ENCODE measurements at places on chromosomes 3 and 15.

DNA sequence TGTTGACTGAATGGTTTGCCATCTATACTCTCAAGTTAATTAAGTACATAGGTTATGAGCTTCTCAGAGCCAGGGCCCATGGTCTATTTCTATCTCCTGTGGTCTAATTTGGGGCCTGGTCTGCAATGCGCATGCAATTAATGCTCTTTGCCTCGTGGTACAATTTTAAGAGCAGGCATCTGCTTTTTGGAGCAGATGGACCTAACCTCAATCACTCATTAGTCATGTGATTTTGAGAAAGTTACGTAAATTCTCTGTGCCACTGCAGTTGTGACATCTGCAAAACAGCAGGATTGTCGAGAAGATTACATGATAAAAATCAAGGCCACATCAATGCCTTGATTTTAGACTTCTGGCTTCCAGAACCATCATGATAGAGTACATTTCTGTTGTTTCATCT lies 543.7 kb upstream of the ADAMTS9 start:
- no peak for DNase-seq

GRCh38 chr15:71634820-71635560 lies 175.4 kb upstream of the NR2E3 start:
- DNase-seq: no peak

GRCh38 chr3:134473868-134474546 lies 11.8 kb downstream of the ANAPC13 start:
- peak; percentile 41 for DNase-seq

GRCh38 chr3:147906285-147906684 lies 497.1 kb downstream of the ZIC1 start:
- DNase-seq: no peak

DNA sequence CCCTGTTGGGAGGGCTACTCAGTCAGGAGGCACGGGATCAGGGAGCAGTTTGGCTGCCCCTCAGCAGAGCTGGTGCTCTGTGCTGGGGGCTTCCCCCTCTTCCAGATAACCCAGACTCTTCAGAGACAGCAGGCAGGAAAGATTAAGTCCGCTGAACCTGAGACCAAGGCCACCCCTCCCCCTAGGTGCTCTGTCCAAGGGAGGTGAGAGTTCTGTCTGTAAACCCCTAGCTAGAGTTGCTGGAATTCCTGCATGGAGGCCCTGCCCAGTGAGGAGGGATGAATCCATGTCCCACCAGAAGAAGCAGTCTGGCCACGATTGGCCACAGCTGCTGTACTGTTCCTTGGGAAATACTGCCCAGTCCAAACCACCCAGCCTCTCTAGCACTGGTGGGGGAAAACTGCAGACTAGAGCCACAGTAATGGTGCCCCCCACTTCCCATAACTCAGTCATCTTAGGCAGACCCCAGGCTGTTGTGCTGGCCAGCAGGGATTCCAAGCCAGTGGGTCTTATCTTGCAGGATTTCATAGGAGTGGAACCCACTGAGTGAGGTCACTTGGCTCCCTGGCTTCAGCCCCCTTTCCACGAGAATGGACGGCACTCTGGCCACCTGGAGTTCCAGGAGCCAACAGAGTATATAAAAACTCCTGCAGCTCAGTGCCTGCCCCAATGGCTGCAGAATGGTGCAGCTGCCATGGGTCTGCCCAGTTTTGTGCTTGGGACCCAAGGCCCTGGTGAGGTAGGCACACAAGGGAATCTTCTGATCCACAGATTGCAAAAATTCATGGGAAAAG lies 42.9 kb downstream of the NPAP1 start:
- DNase-seq: no peak

DNA sequence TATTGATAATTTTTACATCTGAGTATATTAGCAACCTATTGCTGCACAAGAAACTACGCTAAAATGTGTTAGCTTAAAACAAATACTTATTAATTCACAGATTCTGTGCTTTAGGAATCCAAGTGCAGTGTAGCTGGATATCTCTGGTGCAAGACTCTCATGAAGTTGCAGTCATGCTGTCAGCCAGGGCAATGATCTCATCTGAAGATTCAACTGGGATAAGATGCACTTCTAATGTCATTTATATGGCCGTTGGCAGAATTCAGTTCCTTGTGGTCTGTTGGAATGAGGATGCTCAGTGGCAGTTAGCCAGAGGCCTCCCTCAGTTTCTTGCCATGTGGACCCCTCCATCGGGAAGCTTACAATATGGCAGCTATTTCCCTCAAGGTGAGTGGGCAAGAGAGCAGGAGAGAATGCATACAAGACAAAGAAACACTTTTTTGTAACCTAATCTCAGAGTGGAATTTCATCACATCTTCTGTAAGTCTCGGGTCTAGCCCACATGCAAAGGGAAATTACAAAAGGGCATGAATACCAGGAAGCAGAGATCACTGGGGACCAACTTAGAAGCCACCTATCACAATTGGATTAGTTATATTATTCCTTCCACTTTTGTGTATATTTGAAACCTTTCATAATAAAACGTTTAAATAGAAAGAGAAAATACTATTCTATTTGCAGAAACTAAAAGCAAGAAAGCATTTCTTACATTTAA lies 61.6 kb downstream of the DPH6 start:
- DNase-seq: no peak

- DNase-seq: no peak
Measured at GRCh38 chr3:70820397-70820796, 508.0 kb upstream of the MDFIC2 start.

DNA sequence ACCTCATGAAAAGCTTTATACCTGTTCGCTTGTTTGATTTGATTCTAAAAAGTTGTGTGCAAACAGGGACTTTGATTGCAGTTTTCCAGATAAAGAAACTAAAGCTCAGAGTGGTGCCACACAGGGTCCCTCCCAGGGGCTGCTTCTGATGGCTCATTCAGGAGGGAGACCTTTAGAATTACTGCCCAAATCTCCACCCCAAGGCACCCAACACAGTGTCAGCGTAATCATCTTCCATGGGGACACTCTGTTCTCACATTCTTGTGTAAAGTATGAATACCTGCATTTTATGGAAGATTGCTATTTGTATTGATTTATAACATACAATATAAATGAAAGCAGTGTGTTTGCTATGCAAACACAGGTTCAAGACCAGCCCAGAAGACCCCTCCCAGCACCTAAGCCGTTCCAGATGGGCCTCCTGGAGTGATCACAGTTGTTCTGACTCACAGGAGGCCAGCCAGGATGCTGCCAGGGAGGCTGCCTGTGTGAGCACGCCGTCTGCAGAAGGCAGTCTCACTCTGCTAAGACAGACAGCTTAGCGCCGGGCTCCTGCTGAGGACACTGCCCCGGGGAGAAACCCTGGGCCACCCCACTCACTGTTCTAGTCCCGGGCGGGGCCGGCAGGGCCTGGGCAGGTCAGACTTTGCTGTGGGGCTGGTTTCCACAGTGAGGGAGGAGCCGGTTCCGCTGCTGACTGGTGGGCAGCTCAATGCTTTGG lies 185.6 kb downstream of the FAM43A start:
- peak; percentile 58 for DNase-seq

DNA sequence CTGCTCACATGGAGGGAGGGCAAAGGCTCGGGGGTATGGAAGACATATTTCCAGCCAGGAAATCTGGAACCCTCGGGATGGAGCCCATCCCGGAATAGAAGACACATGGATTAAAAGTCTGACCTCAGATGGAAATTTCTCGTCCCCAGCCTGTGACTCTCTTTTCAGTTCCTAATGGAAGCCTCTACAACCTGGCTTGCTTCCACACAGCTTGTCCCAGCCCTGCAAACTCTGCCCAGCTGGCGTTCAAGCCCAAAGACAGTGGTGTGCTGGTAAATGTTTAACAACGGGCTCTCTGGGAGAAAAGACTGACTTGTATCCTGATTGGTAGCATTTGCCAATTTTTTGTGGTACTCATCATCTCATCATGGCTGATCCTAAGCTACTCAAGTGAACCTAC lies 35.6 kb upstream of the TLE3 start:
- no peak for DNase-seq

DNA sequence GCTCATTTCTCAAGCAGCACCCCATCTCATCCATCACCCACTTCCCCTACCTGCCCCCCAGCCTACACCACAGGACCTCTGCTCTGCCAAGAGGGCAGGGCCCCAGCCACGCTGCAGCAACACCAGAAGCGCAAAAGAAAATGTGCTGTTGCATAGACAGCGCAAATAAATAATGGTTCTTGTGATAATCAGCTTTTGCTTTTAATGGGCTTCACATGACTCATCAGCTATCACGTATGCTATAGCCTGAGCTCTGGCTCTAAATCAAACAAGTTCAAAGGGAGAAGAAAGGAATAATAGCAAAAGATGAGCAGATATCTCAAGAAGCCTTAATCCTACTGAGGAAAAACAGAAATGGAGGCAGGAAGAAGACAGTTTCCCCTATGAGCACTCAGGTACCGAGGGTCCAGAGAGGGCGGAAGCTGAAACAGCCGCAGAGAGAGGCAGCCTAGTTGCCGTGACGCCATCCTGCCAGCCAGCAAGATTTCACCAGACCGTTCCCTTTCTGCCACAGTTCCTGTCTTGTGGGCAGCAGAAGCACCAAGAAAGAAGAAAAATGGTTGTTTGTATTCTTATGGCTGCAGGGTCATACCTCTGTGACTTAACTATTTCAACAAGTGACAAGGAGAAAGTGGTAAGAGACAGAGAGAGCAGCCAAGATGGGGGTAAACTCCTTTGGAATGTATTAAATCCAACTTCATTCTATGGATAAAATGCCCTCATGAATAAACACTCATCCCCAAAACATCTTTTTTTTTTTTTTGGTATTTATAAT lies 22.0 kb downstream of the RAB27A start:
- DNase-seq: no peak

DNA sequence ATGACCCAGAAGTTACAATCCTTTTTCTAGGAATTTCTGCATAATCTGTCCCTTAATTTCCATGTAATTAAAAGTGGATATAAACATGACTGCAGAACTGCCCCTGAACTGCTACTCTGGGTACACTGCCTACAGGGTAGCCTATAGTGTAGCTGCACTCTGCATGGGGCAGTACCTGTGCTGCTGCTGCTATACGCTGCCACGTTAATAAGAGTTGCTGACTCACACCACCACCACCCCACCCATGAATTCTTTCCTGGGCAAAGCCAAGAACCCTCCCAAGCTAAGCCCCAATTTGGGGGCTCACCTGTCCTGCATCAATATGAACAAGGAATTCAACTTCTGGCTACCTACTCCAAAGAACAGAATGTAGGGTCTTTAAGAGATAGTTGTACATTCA lies 13.9 kb downstream of the HDGFL3 start:
- no peak for DNase-seq

- no peak for DNase-seq
Measured at GRCh38 chr3:4232798-4233197, 70.4 kb upstream of the SETMAR start.

DNA sequence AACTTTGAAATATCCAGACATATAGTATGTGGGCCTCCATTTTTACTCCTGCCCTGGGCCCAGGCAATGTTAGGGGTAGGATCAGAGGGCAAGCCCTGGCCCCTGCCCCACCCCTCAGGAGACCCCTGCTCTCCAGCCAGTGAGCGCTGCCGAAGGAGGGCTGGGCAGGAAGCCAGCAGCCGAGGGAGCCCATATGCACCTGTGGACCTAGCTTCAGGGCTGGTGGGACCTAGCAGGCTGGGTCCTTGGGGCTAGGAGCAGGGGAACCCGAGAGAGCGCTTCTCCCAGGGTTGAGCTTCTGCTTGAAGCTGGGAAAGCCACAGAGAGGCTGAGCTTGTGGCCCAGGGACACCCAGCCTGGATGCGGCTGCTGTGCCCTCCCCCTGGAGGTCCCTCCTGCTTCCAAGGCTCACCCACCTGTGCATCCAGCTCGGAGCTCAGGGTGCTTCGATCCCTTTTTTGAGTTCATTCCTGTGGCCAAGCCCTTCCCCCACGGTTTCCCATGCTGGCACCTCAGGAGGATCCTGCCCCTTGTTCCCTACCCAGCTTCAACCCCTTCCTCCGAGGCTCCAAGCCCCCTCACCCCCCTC lies 21.0 kb upstream of the CYP11A1 start:
- no peak for DNase-seq

- no peak for DNase-seq
Measured at GRCh38 chr15:39388118-39388517, 192.8 kb upstream of the THBS1 start.

DNA sequence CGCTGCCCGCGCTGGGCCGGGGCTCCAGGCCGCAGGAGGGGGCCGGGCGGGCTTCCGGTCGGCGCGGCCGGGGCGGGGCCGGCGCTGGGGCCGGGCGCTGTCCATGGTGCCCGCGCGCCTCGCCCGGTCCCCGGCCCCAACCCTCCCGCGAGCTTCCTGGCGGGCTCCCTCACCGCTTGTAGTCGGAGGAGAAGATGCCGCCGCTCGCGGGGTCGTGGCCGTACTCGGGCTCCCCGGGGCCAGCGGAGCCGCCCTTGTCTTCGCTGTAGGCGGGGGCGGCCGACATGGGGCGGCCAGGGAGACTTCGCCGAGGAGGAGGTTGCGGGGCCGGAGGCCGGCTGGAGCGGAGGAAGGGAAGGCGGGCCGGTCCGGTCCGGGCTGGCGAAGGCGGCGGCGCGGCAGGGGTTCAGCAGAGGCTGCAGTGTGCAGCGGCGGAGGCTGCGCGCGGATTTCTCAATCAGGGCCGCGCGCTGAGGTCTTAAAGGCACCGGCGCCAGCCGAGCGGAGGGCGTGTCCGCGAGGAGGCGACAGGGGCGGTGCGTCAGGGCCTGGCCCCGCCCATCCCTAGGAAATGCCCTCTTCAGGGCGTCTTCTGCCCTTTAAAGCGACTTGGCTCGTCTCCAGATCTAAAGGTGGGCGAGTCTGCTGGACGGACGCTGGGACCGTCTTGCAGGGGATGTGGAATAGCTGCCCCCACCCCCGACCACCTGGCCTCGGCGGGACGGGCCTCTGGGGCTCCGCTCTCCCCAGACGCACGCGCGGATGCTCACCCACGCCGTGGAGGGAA lies at the start of gene AP3B2:
Gene AP3B2, minus strand, starts transcription at position 455 of the 787 bp plus-strand sequence. Its CDS starts 169 bp downstream, at position 286.
- peak; percentile 83 for DNase-seq

DNA sequence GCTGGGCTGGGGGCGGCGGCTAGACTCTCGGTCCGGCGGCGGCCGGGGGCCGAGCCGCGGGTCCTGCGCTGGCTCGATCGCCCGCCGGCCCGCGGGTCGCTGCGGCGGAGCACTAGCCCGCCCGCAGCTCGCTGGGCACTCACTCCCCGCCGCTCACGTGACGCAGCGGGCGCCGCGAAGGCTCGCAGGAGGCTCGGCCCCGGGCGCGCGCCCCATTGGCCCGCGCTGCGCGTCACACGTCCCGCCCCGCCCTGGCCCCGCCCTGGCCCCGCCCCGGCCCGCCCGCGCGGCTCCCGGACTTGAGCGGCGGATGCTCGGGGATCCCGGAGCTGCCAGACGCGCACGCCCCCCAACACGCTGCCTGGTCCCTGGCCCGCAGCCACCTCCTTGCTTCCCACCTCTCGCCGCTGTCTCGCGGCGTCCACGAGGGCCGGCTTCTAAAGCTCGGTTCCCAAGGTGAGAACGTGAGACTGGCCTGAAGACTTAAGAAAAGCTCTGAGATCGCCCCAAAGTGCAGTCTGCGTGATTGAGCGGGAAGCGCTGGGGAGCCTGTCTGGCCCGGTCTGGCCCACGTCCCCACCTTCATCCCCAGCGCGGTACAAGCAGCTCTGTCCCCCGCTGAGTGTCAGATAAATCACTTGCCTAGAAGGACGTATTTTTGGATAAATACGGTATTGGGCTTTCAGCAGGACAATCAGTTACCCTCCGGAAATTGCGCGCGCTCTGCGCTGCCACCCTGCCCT lies at the start of gene KLF15:
Gene KLF15, minus strand, starts transcription at position 114 of the 743 bp plus-strand sequence. CDS start 4,486 bp downstream, outside the sequence.
- peak; percentile 96 for DNase-seq
